Activated CD4-positive, CD25-positive, alpha-beta regulatory T cell treated with anti-CD3 and anti-CD28 coated beads, Interleukin-2, amount 50 U/mL, for 24 hours (primary cell): ENCODE measurements at places on chromosomes 1 and 21.

GRCh38 chr1:61013189-61013945 is 69.0 kb upstream of the NFIA start:
- ATAC-seq: no peak

DNA sequence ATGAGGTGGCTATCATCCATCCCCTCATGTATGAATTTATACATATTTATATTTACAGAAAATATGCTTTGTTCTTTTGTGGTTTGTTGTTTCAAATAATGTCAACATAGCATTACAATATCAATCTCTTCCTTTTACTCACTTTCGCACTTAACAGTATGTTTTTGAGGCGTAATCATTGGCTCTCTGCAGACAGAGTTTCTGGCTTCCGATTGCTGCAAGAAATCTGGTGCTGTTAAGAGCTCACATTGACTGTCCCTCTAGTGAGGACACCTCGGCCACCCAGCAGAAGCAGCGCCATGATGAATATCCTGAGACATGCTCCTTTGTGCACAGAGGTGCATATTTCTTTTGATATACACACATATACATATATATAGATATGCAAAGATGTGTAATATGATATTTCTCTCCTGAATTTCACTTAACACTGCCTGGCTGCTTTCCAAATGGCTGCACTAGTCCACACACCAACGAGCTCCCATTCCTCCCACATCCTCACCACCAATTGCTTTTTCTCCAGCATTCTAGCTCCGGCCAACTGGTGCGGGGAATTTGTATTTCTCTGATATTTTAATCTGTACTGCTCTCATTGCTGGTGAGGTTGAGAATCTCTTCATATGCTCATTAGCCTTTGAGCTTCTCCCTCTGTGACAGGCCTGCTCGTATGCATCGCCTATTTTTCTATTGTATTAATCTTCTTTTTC is 248.4 kb downstream of the SIPA1L2 start:
- ATAC-seq: no peak

- no peak for ATAC-seq
Measured at GRCh38 chr1:58997060-58997411, 213.2 kb upstream of the JUN start.

DNA sequence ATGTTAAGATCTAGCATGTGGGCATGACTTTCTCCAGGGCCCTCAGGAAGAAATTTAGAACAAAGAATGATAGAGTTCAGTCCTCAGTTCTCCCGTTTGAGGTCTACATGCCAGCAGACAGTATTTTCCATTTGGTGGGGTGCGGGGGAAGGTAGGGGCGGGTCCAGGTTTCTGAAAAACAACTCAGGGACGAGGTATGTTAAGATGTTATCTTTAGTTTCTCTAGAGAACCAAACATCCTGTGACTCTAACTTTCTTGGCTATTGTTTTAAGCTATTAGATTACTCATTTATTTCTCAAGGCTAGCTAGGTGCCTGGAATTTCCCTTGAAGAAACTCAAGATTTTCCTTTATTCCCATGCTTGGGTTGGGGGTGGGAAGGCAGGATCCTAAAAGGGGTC is 42.3 kb upstream of the SYT14 start:
- no peak for ATAC-seq

GRCh38 chr21:23801292-23801691 is 1806.0 kb downstream of the MRPL39 start:
- no peak for ATAC-seq

DNA sequence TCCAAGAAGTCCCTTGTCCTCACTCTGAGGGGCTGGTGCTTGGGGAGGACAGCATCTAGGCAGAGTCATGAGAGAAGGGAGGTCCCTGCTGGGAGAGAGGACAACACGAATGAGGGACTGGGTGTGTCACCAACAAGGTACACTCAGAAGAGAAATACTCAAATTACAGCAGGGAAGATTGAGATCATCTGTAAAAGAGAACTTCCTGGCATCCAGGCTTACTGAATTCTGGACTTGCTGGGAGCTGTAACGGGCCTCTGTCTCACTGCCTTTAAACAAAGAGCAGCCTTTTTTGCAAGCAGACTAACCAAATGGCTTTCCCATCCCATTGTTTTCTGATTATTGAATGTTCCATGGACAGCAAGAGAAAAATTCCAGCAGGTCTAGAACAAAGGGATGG is 195.7 kb upstream of the RAB4A start:
- no peak for ATAC-seq

DNA sequence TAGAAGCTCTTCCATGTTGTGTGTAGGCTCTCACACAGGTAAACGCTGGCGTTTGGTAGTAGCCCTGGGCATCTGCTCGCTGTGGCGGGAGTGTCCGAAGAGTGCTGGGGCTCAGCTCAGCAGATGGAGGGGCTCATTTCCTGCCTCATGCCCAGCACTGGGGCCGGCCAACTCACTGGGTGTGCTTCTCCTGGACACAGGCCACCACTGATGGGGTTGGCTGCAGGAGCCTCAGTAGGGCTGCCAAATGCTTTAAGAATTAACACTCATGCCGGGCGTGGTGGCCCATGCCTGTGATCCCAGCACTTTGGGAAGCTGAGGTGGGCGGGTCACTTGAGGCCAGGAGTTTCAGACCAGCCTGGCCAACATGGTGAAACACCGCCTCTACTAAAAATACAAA is 20.9 kb downstream of the UQCRHL start:
- ATAC-seq: no peak

- peak; percentile 44 for ATAC-seq
Measured at GRCh38 chr1:19179597-19180264, 30.3 kb downstream of the UBR4 start.
